ENCODE measurements at places on chromosomes 7 and 10.

GRCh38 chr10:44801383-44802327 lies 109.5 kb upstream of the TMEM72 start:
- no peak for DNase-seq

- DNase-seq, result no peak
Measured at GRCh38 chr7:36692456-36692855, 31.8 kb downstream of the AOAH start.

DNA sequence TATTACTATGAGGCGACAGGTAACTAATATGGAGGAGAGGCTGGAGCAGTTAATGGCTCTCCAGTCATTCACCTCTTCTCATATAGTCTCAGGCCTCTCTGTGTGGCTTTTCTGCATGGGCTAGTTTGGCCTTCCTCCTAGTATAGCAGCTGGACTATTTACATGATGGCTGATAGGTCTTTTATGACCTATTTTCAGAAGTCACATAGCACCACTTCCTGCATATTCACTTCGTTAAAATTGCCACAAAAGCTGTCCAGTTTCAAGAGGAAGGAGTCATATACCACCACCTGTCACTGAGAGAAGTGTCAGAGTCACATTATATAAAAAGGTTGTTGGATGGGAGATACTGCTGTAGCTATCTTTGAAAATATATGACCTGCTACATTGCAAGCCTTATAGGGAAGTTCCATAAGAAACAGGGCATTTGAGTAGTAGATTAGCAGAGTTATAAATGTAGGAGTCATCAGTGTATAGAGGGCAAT lies 8.0 kb upstream of the DMTF1 start:
- no peak for DNase-seq

GRCh38 chr10:122208571-122209430 lies 62.3 kb upstream of the BTBD16 start:
- DNase-seq, result no peak

GRCh38 chr10:6273351-6273750 lies 70.6 kb downstream of the PFKFB3 start:
- DNase-seq, result no peak

- no peak for DNase-seq
Measured at GRCh38 chr7:78185149-78185745, 386.7 kb downstream of the PHTF2 start.

- DNase-seq, result no peak
Measured at GRCh38 chr7:55110282-55110992, 91.6 kb downstream of the EGFR start.

DNA sequence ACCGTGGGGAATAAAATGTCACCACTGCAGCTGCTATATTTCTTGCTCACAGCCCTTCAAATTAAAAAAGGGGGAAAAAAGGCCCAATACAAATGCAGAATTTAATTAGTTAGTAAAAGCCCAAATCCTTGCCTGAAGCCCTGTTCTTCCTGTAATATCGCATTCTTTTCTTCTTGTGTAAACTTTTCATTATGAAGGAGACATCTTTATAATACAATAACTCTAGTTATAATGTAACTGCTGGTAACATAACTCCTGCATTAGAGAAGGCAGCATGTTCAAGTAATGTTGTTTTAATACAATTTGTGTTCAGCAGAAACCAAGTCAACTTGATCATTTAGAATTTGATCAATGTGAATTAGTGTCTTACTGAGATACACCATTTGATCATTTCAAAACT lies 250.9 kb downstream of the CHCHD3 start:
- DNase-seq, result no peak

Data from CD4-positive, alpha-beta T cell (primary cell).